Ecto neural progenitor cell (in vitro differentiated cells): ENCODE measurements at places on chromosomes 16 and 17.
A peak's percentile ranks its signal among the peaks of the same experiment; 100 is the strongest.

- no peak for DNase-seq
These were observed 94.7 kb downstream of the SALL1 start for GRCh38 chr16:51056331-51056730.

GRCh38 chr17:76005263-76006149 lies 4.9 kb downstream of the CDK3 start:
- peak; percentile 92 for DNase-seq

DNA sequence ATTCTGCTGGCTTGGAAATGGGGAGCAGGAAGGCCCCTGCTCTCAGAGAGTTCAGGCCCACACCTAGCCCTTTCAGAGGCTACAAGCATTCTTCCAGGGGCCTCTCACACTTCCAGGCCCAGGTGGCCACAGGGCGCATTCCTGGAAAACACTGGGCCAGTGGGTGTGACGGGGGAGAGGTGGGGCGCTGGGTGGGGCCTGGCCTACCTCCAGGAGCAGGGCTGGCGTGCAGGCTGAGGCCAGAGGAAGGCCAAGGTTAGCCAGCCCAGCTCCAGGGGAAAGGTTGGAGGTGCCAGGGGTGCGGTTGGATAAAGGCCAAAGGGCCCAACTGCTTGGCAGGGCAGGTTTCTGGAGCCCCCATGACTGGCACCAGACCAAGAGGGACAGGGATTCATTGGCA lies 198.2 kb downstream of the MAF start:
- no peak for DNase-seq

- no peak for DNase-seq
These were observed 45.4 kb downstream of the WSB1 start for GRCh38 chr17:27339198-27339835.

- peak; percentile 75 for DNase-seq
These were observed 19.8 kb upstream of the ADCY7 start for GRCh38 chr16:50246299-50247122.

DNA sequence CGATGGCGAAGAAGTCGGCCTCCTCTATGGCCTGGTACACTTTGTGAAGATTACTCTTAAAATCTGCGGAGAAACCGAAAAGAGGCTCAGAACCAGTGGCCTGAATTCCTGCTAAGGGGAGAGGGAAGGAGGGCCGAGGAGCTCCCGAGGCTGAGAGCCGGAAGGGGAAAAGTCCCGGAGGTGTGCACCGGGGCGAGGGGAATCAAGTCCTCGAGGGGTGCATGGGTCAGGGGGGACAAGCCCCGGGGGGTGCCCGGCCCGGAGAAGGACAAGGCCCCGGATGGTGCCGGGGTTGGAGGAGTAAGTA lies 495 bp downstream of the PARN start:
- no peak for DNase-seq

DNA sequence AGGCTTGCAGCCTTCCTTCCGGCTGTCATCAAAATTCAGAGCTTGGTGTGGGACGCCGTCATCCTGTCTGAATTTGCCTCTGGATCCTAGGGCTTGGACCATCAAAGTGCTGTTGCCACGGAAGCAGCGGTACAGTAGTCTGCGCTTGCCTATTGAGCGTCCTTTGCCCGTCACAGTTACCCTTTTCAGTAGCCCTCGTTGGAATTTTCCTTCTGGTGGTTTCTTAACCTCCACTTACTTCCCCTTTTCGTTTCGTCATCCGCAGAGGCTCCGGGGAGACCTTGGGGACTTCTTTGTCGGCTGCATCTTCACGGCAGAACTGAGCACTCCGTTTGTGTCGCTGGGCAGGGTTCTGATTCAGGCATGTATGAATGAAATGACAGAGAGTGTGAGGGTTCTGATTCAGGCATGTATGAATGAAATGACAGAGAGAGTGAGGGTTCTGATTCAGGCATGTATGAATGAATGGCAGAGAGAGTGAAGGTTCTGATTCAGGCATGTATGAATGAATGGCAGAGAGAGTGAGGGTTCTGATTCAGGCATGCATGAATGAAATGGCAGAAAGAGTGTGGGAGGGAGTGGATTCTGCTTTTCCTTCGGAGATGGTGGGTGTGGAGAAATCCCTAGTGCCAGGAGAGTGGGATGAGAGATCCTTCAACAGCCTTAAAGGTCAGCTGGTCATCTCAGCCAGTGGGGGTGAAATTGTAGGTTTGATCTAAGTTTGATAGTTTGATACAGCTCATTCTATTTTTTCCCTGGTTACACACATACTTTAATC lies 8.0 kb downstream of the TLCD3A start:
- no peak for DNase-seq

DNA sequence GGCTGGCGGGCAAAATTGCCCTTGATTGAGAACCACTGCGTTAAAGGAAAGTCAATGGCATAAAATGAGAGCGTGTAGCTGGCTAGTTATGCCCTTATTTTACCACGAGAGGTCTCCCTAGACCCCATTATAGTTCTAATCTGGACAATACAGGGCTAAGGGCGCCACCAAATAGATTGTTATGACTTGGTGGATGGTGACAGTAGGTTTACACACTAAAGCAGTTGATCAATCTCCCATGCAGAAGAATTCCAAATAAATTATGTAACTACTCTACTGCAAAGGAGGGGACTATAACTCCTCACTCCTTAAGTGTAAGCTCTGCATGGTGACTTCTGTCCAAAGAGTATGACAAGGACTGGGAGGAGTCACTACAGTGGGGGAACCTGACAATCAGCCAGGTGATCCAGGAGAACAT lies 20.4 kb upstream of the YPEL2 start:
- peak; percentile 58 for DNase-seq

DNA sequence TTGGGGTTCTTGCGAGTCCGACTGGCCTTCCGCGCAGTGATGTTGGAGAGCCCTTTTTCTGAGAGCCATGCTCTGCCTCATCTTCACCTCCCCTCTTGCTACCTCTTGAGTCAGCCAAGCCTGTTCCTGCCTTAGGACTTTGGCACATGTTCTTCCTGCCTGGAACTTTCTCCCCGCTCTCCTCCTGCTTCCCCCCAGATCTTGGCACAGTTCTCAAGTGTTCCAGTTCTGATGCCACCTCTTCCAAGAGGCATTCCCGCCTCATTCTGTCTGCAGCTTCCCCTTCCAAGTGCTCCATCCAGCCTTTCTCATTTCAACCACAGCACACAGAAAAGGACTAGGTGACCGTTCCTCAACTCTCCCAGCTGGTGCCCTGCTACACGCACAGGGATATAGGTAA lies 7.7 kb downstream of the AKAP1 start:
- no peak for DNase-seq

- DNase-seq: no peak
These were observed 412.0 kb downstream of the SHISA9 start for GRCh38 chr16:13313351-13313750.

DNA sequence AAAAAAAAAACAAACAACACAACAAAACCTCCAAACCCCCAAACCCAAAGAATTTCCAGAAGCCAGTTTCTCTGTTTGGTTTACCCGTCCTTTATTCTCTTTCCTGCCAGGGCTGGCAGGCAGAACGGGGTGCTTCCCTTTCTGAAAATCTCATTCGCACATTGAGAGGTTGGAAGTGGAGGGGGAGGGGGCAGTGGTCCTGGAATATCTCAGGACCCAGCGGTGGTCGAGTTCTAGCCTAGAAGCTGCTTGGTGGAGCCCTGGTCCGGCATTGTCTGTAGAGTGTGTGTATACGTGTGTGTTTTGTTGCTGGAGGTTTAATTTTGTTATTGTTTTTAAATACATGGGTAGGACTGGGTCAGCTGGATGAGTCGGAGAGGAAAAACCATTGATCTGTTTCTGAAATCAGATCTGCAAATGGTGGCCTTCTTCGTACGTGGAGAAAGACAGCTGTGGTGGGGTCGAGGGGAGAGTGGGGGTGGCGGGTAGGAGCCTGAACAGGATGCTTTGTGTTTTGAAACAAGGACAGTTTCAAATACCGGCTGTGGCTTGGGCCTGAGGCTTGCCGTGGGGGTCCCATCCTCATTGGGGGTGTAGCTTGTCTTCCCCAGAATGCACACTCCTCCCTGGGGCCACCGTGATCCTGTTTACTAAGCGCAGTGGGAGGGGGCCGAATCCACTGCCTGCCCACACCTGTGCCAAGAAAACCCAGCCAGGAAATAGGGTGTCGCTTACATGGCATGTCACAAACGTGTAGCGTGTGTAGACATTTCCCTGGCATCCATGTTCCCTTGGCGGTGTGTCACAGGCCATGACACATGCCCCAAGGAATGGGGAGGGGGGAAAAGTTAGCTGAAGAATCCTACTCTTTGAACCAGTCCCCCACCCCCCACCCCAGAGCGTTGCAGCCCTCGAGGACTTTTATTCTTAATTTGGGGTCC lies 1.6 kb downstream of the CMIP start:
- DNase-seq: no peak

- no peak for DNase-seq
These were observed 13.2 kb downstream of the PSMD12 start for GRCh38 chr17:67353161-67353560.

DNA sequence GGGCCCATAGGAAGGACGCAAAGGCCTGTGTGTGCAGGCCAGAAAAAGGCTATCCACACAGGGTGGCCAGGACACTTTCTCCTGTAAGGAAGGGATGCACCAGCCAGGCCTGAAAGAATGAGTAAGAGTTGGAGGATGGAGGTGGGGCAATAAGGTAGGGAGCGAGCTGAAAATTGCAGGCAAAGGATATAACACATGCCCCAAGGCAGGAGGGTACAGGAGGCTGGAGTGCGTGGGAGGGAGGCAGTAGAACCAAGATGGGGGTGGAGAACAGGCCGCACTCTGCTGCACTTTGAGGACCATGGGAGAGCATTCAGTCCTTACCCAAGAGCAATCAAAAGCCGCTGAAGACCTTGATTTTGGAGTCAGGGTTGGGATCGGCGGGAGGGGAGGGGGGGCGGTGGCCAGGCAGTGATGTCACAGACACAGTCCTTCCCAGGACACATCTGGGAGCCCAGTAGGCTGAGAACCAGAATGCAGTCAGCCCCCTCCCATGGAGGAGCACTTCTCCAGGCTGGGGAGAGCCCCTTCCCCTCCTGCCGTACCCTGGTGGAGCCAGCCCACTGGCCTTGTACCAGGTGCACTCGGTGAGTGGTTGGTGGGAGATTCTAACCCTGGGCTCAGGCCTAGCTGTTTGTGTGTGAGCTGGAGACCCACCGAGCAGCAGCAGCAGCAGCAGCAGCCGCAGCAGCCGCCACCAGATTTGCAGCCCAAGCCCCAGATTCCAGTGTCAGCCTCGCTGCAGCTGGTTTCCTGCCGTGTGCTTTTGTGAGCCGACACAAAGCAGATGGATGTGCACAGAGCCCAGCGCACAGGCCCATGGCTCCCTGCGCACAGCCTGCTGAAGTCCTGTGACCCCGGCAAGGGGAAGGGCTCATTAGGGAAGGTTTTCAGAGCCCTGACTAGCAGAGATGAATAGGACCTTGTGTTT lies 17.5 kb downstream of the ANKRD40 start:
- peak; percentile 89 for DNase-seq

DNA sequence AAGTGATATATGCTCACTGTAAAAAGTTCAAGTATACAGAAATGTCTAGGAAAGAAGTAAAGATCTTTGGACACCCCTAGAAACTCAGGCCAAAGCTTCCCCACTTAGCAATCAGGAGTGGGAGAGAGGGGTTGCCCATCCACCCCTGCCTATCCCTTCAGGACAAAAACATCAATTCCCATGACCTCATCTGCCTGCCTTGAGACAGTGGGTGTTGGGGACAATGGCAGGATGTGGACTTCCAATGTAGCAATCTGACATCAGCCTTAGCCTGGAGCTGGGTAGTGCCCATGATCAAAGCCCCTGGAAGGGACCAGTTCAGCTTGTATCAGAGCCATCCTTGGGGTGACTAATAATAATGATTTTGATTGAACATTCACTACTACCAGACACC lies 18.1 kb downstream of the ITPRIPL2 start:
- no peak for DNase-seq

DNA sequence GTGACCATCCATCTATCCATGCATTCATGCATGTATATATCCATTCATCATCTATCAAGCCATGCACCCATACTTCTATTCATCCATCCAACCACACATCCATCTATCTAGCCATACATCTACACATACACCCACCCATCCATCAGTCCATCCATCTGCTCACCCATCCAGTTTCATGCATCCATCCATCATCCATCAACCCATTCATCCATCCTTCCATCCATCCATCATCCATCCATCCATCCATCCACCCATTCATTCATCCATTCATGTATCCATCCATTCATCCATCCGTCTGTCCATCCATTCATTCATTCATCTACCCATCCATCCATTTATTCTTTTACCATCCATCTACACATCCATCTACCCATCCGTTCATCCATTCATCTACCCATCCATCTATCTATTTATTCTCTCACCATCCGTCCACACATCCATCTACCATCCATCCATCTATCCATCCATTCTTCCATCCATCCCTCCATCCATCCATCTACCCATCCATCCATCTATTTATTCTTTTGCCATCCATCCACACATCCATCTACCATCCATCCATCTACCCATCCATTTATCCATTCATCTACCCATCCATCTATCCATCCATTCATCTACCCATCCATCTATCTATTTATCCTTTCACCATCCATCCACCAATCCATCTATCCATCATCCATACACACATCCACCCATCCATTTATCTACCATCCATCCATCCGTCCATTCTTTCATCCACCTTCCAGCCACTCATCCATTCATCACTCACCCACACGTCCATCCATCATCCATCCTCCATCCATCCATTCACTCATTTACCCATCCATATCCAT lies 3.2 kb downstream of the CCL17 start:
- no peak for DNase-seq

- no peak for DNase-seq
These were observed 94.3 kb downstream of the ABCA8 start for GRCh38 chr17:68860941-68861340.

- no peak for DNase-seq
These were observed 72.9 kb downstream of the CYTH1 start for GRCh38 chr17:78709119-78709681.

GRCh38 chr16:67474551-67475455 lies 6.2 kb downstream of the ATP6V0D1 start:
- no peak for DNase-seq

DNA sequence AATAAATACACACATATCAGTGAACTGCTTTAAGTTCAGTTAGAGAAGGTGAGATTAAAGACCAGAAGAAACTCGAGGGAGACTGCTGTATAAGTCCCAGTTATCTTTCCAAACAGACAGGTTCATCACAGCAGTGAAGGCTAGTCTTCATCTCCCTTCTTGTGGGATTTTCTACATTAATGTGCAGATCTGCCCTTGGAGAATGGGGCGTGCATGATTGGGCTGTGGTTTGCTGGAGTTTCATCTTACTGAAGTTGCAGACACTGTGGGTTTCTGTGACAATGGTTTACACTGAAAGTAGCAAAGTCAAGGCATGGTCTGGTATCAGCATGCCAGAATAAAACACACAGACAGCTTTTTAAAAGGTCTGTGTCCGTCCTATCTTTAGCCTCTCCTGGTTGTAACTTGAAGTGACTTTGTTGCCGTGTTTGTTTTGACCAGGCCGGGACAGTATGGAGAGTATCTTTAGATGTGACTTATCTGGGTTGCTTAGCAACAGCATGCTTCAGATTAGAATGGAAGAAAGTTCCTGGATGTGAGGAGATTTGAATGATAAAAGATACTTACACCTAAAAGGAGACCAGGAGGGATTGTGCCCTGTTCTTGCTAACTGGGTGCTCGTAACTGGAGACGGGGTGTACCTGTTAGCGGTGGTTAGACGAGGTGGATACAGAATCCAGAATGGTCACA lies 16.1 kb downstream of the NAA60 start:
- no peak for DNase-seq
